Urinary bladder (tissue), 4 donors: ENCODE measurements at places on chromosomes 6 and 20. TPM values are rescaled to one million over a fixed set of nuclear protein-coding genes. Genes with fewer than 3 reads are reported as not detected.

Gene COX4I2
- 4.8 TPM for total RNA-seq

Gene PTPRA
- 139 TPM for total RNA-seq

Gene FAM184A
- 12.1 TPM for total RNA-seq

Gene ZC2HC1B
- not detected for total RNA-seq

Gene SOBP
- 27.7 TPM for total RNA-seq

Gene FILIP1
- total RNA-seq, result 43.7 TPM

Gene PTP4A1
- total RNA-seq, result 63.4 TPM

Gene OR2H1
- total RNA-seq, result not detected

Gene SLC22A2
- not detected for total RNA-seq

Gene TP53TG5
- 0.69 TPM for total RNA-seq

Gene WASF1
- 14.5 TPM for total RNA-seq
